ENCODE measurements at places on chromosomes 4 and X.

- DNase-seq: no peak
These were observed 367.4 kb upstream of the ARX start for GRCh38 chrX:25383196-25383595.

DNA sequence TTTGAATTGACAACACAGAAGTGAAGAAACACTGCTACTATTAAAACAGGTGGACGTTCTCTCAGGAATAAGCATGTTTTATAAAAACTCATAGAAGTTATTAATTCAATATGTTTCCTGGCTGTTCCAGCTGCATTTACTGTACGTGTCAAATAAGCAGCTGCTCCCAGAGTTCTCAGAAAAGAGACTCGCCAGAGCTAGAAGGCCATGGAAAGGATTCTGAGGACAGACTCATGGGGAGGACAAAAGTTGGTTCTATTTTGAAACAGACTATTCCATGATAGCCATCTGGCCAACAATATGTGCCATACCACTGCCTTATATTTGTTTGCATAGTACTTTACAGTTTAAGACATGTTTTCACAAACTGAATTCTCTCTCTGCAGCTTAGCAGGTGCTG is 136.5 kb downstream of the NR3C2 start:
- DNase-seq: no peak

DNA sequence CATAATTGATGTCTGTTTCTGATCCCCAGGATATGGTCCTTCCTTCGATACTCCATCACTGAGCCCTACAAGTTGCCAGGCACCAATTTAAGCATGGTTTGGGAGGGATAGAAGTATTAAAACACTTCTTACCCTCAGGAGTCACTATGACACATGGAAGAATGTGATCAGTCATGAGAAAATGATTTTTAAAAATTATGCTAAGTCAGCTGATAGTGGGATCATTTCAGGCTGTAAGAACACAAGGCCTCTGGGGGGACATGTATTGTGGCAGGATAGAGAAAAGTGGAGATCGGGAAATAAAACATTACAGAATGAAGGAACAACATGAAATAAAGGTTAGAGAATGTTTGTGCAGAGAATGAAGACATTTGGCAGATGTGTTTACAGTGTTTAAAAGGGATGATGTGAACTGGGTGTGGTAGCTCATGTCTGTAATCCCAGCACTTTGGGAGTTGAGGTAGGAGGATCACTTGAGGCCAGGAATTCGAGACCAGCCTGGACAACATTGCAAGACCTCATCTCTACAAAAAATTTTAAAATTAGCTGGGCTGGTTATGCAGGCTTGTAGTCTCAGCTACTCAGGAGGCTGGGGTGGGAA is 64.0 kb downstream of the ELOVL6 start:
- no peak for DNase-seq

- no peak for DNase-seq
These were observed 40.2 kb upstream of the NHSL2 start for GRCh38 chrX:71870208-71871098.

DNA sequence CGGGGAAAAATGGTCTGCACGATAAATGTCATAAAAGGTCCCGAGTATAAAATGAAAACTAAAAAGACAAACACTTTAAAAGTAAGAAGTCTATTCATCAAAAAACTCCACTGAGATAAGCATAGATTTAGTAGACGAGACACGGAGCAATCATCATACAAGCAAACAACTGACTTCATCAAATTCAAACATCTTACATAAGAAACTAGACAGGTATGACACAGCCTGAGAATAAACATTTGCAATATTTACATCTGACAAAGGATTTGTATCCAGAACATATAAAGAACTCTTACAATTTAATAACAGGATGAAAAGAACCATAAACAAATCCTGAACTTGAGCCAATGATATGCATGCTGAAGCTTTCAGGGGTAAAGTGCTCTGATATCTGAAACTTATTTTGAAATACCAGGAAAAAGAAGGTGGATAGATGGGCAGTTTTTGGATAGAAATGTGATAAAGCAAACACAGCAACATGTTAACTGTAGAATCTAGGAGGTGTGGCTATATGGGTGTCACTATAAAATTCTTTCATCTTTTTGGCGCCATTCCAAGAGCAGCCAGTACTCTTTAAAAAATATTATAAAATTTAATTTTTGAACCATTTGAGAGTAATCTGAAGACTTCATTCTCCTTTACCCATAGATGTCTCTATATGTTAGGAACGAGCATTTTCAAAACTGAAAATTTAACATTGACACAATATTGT is 12.0 kb downstream of the MPP1 start:
- no peak for DNase-seq

GRCh38 chr4:85448906-85449890 is 25.8 kb upstream of the ARHGAP24 start:
- no peak for DNase-seq

DNA sequence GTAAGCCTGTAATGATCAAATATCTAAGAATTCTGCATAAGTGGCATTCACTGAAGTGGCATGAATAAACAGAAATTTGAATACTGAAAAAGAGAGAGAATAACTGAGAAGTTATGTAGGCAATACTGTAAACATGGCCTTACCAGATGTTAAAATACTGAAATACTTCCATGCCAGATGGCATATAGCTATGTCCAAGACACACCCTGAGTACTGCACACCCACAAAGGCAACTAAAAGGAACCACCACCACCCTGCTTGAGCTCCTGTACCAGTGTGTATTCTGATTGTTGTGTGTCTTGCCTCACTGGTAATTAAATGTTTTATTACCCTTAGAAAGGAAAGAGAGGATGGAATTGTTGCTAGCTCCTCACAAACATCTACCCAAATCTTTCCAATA is 192.1 kb downstream of the ADAMTS3 start:
- no peak for DNase-seq

DNA sequence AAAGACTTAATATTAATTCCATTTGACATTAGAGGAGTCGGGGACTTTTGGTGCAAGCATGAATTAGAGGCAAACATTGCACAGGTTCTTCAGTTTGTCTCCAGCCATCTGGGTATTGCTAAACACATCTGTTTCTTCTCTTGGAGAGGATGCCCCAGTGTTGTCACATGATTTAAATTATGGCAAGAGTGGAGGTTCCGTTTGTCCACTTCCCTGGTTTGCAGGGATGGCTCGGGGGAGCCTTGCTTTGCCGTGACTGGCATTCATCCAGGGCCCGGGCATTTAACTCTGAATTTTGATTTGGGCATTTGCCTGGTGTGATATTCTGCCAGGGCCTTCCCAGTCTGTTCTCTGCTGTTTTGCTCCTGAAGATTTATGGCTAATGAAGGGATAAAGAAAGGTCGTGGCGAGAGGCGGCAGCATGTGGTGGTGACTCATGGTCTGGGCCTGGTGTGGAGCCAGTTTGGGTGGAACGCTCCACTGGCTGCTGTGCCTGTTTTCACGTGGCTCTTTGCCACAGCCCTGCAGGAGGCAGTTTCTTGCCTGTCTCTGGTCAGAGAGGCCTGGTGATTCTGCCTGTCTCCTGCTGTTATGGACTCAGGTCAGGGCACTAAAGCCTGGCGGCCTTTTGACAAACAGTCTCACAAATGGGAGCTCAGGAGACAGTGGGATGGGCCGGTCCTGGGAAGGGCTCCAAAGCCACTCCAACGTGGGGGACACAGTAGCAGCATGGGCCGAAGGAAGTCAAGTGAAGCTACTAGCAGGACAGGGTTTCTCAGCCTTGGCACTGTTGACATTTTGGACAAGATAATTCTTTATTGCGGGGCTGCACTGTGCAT is 99.4 kb upstream of the PGRMC2 start:
- DNase-seq: no peak
